ENCODE measurements at places on chromosomes 11 and 22. TPM values are rescaled to one million over a fixed set of nuclear protein-coding genes. Genes with fewer than 3 reads are reported as not detected.

- H3K4me1 ChIP-seq: peaks cover 8% of the 10 kb centered on the region
- H3K36me3 ChIP-seq: peaks cover 98% of the 10 kb centered on the region
- no peak overlapping the region for H3K27ac ChIP-seq
Measured at GRCh38 chr22:35337932-35338331, 38.2 kb downstream of the TOM1 start.

DNA sequence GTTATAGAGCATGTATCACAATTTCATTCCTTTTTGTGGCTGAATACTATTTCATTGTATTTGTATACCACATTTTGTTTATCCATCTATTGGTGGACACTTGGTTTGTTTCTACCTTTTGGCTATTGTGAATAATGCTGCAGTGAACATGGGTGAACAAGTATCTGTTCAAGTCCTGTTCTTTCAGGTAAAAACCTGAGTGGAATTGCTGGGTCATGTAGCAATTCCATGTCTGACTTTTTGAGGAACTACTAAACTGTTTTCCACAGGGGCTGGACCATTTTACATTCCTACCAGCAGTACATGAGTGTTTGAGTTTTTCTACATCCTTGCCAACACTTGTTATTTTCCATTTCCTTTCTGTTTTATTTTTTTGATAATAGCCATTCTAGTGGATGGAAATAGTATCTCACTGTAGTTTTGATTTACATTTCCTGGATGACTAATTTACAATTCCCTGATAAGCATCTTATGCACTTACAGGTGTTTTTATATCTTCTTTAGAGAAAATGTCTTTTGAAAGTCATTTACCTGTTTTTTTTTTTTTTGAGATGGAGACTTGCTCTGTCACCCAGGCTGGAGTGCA, 12.2 kb downstream of the CABIN1 start:
- H3K27me3 ChIP-seq: no peaks in the 10 kb centered on the region
- no peak overlapping the region for H3K4me3 ChIP-seq
- H3K36me3 ChIP-seq: no peaks in the 10 kb centered on the region
- H3K27ac ChIP-seq: no peak overlapping the region

- H3K4me3 ChIP-seq: no peak overlapping the region
- peaks cover 47% of the 10 kb centered on the region for H3K27me3 ChIP-seq
- H3K36me3 ChIP-seq: no peaks in the 10 kb centered on the region
- H3K27ac ChIP-seq: no peak overlapping the region
Measured at GRCh38 chr22:43823911-43824665, 12.0 kb upstream of the EFCAB6 start.

GRCh38 chr11:123193742-123194141, 1.3 kb downstream of the CLMP start:
- peak overlapping the region; percentile 89 for H3K27ac ChIP-seq
- peaks cover 54% of the 10 kb centered on the region for H3K27me3 ChIP-seq
- no peaks in the 10 kb centered on the region for H3K36me3 ChIP-seq
- DNase-seq: no peak

CCDC87 gene
- total RNA-seq: 0.30 TPM

RDX gene
- total RNA-seq: 24.8 TPM

DNA sequence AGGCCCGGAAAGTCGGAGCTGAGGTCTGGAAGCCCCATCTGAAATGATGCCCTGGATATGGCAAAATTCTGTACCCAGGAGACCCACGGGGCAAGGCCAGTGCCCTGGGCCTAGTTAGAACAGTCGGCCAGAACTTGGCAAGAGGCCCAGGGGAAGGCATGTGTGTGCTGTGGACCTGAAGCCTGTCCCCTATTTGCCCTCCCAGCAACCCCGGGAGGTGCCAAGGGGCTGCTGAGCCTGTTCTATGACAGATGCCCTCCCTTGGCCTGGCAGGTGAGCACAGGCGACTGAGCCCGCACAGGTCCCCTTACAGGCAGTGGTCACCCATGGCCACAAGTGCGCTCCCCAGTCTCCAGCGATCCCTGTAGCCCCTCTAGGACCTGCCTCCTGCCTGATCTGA, 51.7 kb downstream of the NAT10 start:
- H3K36me3 ChIP-seq: peaks cover 51% of the 10 kb centered on the region
- H3K4me1 ChIP-seq: peaks cover 15% of the 10 kb centered on the region
- H3K27me3 ChIP-seq: no peaks in the 10 kb centered on the region
- no peak overlapping the region for H3K27ac ChIP-seq
- DNase-seq: no peak

GRCh38 chr22:48785792-48786678, 1041.6 kb downstream of the BRD1 start:
- H3K27ac ChIP-seq: no peak overlapping the region
- no peak overlapping the region for H3K4me3 ChIP-seq
- H3K27me3 ChIP-seq: no peaks in the 10 kb centered on the region
- no peaks in the 10 kb centered on the region for H3K4me1 ChIP-seq
- no peaks in the 10 kb centered on the region for H3K36me3 ChIP-seq

GRCh38 chr11:40867991-40868632, 591.3 kb downstream of the LRRC4C start:
- no peaks in the 10 kb centered on the region for H3K36me3 ChIP-seq
- no peaks in the 10 kb centered on the region for H3K4me1 ChIP-seq

DNA sequence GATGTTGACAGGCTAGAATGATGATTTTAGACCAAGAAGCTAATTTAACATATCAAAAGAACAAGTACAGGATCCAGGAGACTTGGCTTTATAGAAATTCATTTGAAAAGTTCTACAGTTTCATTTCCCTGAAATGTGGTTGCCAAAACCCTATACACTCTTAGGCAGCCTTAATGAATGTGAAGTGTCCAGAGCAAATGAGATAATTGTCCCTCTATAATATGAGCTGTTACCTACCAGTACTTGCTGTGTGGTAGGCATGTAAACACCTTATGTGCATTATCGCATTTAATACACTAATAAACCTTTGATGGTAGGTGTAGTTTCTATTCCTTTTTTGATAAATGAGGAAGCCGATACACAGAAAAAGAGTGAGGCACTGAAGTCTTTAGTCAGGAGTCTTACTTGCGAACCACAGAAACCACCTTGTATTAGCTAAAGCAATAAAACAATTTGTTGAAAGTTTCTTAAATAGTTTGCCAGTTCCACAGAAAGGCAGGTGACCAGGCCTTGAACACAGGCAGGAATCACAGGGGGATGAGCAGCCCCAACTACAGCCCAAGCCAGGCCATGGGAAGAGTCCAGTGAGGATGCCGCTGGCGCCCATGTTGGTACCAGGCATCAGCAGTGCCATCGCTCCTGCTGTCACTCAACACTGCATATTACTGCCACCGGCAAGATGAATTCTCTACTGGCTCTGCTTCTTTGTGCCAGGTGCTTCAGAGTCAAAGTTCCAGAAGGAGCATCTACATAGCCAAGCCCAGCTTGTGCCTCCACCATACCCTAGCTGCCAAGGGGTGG, 81.7 kb downstream of the SWAP70 start:
- no peak for DNase-seq
- peaks cover 13% of the 10 kb centered on the region for H3K4me1 ChIP-seq
- H3K27ac ChIP-seq: no peak overlapping the region
- H3K27me3 ChIP-seq: no peaks in the 10 kb centered on the region
- H3K4me3 ChIP-seq: no peak overlapping the region

ARHGAP8 gene
- total RNA-seq: 6.0 TPM

All from suprapubic skin (tissue), 4 donors.